NCI-H82 (cell line): ENCODE measurements at places on chromosomes 7 and 10.

GRCh38 chr10:116132780-116133399 is 140.1 kb downstream of the GFRA1 start:
- peak; percentile 85 for DNase-seq

- no peak for DNase-seq
These were observed 35.5 kb downstream of the GOT1 start for GRCh38 chr10:99394761-99395386.

DNA sequence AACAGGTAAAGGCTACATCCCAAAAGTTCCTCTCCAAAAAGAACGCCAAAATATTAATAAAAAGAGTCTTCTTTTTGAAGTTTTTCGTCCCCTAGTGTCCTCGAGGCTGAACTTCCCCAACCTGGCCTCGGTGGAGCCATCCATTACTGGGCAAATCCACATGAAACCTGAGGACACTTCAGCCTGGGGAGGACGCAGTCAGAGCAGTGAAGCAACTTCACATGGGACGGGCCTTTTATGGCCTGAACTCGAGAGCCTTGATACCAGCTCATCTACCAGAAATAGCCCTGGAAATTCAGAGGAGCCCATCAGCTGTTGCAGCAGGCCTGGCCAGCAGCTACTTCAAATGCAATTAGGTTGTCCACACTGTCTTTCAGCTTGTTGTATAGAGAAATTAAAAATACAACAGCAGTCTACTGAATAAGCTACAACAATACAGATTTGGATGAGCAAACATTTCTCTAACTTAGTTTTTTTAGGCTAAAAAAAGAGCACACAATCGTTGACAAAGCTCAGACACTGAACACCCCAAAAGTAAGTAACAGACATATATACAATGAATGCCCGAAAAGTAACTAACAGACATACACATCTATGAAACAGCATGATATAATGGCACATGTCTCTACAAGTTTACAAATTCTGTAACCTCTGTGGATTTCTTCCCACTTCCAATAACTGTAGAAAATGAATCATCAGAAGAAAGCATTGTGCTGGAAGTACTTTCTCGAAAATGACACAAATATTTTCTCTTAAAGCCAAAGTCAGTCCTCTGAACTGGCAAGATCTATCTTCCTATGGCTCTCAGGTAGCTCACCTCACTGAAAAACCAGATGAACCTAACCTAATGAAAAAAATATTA is at the start of gene SVIL:
SVIL (minus strand) TSS at position 208 of the 862 bp plus-strand sequence. CDS start 79,913 bp downstream, outside the sequence.
- no peak for DNase-seq

- DNase-seq, result no peak
These were observed 4.5 kb upstream of the IQUB start for GRCh38 chr7:123538897-123539296.

DNA sequence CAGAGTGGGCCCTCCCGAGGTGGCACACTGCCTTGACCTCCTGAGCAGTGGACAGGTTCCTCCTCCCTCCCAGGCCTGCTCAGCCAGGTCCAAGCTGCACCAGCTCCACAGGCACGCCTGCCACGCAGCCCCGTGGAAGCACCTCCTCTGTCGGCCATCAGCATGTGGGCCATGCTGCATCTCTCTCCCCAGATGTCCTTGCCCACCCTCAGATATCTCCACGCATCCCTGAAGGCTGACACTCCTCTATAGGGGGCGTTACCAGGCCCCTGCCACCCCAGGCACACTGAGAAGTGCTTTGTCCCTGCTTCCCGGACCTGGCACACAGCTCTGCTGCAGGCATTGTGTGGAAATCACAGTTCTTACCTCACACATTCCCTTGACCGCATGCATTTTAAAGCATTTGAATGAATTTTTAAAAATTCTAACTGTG is 598.5 kb downstream of the SDK1 start:
- DNase-seq, result no peak

GRCh38 chr7:66145400-66146104 is 30.9 kb downstream of the CRCP start:
- peak; percentile 69 for DNase-seq

- DNase-seq, result no peak
These were observed 164.4 kb downstream of the MDFIC start for GRCh38 chr7:115086146-115086841.

GRCh38 chr10:47449979-47450378 is 33.9 kb downstream of the ANXA8 start:
- no peak for DNase-seq

- no peak for DNase-seq
These were observed 53.0 kb downstream of the GRID1 start for GRCh38 chr10:86313621-86314041.

DNA sequence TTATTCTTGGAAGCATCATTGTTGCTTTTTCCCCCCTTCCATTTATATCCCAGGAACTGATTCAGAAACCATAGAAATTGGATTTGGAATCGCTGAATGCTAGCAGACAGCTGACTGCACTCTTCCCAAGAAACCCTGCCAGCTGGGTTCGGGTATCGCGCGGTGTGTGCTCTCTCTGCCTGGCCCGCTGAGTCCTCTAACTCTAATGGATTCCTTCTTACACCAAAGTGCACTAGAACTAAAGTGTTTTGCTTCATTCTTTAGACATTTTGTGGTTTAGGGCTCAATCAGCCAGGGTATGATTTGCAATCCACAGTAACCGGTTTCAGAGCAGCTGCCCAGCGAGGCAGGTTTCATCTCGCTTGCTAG is 92.2 kb downstream of the EGFR start:
- DNase-seq, result no peak

DNA sequence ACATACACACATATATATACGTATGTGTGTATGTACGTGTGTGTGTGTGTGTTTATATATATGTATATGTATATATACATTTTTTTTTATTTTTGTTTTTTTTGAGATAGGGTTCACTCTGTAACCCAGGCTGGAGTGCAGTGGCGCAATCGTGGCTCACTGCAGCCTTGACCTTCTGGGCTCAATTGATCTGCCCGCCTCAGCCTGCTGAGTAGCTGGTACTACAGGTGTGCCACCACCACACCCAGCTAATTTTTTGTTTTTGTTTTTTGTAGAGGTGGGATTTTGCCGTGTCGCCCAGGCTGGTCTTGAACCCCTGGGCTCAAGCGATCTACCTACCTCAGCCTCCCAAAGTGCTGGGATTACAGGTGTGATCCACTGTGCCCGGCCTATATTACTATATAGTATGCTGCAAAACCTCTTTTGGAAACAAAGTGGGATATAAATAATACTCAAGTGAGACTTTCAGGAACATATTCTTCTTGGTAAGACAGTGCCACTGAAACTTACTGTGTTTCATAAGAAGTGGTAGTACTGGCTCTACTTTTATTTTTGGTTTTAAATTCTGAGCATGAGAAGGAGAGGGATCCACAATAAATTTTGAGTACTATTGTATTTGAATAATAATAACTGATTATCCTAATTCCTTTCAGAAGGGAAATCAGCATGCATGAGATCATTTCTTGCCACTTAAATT is 51.0 kb downstream of the MLLT10 start:
- DNase-seq, result no peak

GRCh38 chr7:80529362-80529761 is 17.5 kb upstream of the GNAT3 start:
- DNase-seq, result no peak

DNA sequence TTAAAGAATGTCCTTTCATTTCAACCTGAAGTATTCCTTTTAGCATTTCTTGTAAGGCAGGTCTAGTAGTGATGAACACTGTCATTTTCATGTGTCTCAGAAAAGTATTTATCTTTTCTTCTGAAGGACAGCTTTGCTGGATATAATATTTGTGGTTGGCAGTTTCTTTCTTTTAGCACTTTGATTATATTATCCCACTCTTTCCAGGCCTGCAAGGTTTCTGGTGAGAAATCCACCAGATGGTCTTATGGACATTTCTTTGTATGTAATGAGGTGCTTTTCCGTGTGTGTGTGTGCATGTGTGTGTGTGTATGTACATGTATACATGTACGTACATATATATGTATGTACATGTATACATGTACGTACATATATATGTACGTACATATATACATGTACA is 7.3 kb downstream of the CASP7 start:
- DNase-seq, result no peak

DNA sequence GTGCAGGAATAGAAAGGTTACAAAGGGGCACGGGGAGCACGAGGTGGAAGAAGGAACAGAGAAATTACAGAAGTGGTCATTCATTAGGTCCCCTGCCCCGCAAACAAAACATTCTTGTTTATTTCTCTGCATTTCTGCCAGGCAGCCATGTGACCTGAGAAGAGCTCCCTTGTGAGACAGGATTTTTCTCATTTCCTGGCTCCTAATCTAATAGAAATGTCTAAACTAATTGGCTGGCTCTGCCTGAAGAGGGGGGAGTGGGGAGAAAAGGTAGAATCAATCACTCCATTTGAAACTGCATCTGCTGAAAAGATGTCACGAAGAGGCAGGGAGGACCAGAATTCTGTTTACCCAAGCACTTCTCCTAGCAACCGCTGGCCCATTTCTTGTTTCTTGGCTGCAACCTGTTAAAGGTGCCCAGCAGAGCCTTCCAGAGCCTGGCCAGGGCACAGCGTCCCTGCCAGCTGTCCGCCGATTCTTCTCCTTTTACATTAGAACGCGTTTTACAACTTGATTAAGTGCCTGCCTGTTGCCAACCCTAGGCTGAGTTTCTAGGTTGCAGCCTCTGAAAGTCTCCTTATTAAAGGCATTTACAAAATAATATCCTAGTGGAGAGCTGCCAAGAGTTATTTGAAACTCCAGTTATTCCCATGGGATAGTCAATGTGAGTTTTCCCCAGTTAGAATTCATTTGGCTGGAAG is 1227.6 kb downstream of the TYW1 start:
- peak; percentile 16 for DNase-seq

DNA sequence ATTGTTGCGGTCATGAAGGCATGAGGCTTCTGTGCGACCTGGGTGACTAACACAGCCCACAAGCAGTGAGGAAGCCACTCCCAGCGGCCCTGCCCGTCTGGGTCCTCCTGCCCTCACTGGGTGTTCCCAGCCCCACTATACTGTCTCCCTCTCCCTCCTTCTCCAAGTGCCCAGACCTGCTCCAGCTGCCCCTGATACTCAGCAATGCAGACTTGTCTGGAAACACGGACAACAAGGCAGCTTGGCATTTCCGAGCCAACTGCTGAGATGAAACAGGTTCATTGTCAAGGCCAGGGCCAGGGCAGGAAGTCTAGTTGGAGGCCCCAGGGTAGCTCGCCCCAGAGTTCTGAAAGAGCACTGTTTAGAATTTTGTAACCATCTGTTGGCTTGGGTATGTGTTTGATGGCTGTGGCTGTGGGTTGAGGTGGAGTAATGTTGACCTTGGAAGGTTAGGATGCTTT is 95.7 kb downstream of the RBM20 start:
- no peak for DNase-seq

- DNase-seq, result no peak
These were observed 233.6 kb downstream of the VTI1A start for GRCh38 chr10:112680586-112680985.

GRCh38 chr7:136247211-136247610 is 270.1 kb upstream of the MTPN start:
- no peak for DNase-seq

GRCh38 chr7:49483142-49483541 is 290.3 kb upstream of the VWC2 start:
- peak; percentile 55 for DNase-seq

DNA sequence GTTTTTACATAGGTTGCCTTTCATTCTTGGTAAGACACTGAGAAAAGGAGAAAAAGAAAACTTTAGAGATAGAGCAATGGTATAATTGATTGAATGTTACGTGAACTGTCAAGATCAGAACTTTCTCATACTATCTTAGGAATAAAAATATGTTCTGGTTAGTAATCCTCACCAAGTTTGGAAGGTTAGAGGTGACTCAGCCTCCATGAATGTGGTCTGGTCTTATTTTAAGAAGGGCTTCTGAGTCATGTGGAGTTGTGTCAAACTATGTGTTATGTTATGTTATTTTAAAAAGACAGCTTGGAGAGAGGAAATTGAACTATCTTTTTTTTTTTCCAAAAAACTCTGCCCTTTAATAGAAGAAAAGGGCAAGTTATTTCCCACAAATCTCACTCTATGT is 458.6 kb upstream of the KLF6 start:
- no peak for DNase-seq

- DNase-seq, result peak; percentile 46
These were observed 253.5 kb downstream of the ABCA13 start for GRCh38 chr7:48424731-48425130.

- DNase-seq, result peak; percentile 60
These were observed 431.6 kb upstream of the NFE2L3 start for GRCh38 chr7:25720427-25720826.

DNA sequence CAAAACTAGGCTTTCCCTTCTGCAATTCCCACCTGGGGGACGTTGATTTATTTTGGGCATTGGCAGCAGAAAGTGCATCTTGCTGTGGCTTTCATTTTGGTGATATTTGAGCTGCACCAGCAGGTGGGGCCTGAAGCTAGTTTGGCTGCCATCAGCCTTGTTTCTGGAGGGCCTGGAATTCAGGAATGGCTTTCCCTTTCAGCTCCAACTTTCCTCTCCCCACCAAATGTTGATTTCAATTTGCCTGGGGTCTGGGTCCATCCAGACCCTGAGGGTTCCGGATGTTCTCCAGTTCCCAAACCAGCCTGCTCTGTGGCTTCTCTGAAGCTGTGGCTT is 640.4 kb downstream of the TYW1 start:
- peak; percentile 30 for DNase-seq

DNA sequence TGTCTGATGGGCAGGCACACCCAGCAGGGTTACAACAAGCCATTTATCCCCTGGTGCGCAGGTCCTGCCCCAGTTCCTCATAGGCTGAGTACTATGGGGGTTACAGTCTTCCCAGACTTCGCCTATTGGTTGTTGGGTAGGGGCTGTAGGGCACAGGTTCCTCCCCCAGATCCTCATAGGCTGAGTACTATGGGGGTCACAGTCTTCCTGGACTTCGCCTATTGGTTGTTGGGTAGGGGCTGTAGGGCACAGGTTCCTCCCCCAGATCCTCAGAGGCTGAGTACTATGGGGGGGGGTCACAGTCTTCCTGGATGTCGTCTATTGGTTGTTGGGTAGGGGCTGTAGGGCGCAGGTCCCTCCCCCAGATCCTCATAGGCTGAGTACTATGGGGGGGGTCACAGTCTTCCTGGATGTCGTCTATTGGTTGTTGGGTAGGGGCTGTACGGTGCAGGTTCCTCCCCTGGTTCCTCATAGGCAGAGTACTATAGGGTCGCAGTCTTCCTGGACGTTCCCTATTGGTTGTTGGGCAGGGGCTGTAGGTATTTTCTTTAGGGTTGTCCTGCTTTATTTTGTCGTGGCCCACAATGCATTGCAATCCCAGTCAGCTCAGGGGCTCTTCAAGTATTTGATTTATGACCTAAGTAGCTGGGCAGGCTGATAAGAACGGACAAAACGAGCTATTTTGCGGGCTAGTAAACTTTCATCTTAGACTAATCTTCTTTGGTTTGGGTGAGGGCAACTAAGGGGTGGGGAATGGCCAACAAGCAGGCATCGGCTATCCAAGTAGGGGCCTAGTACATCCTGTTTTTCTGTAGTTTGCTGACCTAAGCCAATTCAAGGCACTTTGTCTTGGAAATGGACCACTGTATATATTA is 3.4 kb downstream of the LRRC27 start:
- peak; percentile 13 for DNase-seq

GRCh38 chr10:56351909-56352630 is 9.0 kb downstream of the ZWINT start:
- no peak for DNase-seq

- DNase-seq, result peak; percentile 25
These were observed 2.3 kb upstream of the DRGX start for GRCh38 chr10:49398000-49398861.

GRCh38 chr10:20957744-20958143 is 60.6 kb upstream of the NEBL start:
- no peak for DNase-seq

- DNase-seq, result no peak
These were observed 13.0 kb downstream of the DPY19L1 start for GRCh38 chr7:35024298-35024697.

GRCh38 chr10:42997849-42998165 is 79.1 kb upstream of the RET start:
- DNase-seq, result no peak

- no peak for DNase-seq
These were observed 5.5 kb upstream of the LAMB4 start for GRCh38 chr7:108135446-108136190.
